ENCODE measurements at places on chromosomes 4 and X.

GRCh38 chr4:172843192-172843591, 325.4 kb upstream of the GALNT7 start:
- no peak overlapping the region for H3K27ac ChIP-seq
- H3K4me3 ChIP-seq: no peak overlapping the region
- DNase-seq: no peak
- no peaks in the 10 kb centered on the region for H3K4me1 ChIP-seq
- no peaks in the 10 kb centered on the region for H3K27me3 ChIP-seq

- no peaks in the 10 kb centered on the region for H3K36me3 ChIP-seq
- no peak for DNase-seq
- H3K4me3 ChIP-seq: no peak overlapping the region
- H3K27ac ChIP-seq: no peak overlapping the region
- no peaks in the 10 kb centered on the region for H3K4me1 ChIP-seq
Measured at GRCh38 chr4:14364953-14365536, 637.2 kb upstream of the CPEB2 start.

- no peak overlapping the region for H3K27ac ChIP-seq
- H3K4me3 ChIP-seq: no peak overlapping the region
- no peaks in the 10 kb centered on the region for H3K27me3 ChIP-seq
- H3K36me3 ChIP-seq: no peaks in the 10 kb centered on the region
- DNase-seq: no peak
- H3K4me1 ChIP-seq: no peaks in the 10 kb centered on the region
Measured at GRCh38 chrX:17812763-17813162, 48.3 kb downstream of the RAI2 start.

GRCh38 chrX:5842601-5843000, 386.1 kb downstream of the NLGN4X start:
- H3K36me3 ChIP-seq: no peaks in the 10 kb centered on the region
- no peaks in the 10 kb centered on the region for H3K4me1 ChIP-seq
- H3K27me3 ChIP-seq: no peaks in the 10 kb centered on the region
- no peak overlapping the region for H3K4me3 ChIP-seq
- no peak overlapping the region for H3K27ac ChIP-seq

DNA sequence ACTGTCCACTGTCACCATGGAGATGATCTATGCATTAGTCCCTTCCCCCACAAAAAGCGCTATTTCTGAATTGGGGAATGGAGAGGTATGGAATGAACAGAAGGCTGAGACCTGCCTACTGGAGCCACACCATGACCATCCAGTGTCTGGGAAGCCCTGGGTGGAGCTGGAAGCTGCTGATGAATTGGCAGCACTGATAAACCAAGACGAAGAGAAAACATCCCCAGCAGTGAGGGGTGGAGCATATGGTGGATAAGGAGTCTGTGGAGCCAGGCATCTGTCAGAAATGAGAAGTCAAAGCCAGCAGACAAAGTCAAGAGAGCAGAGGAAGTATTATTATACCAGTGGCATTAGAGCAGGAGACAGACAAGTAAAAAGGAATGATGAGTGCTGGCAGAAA, 13.2 kb downstream of the CC2D2A start:
- H3K4me1 ChIP-seq: no peaks in the 10 kb centered on the region
- no peak overlapping the region for H3K4me3 ChIP-seq
- no peak overlapping the region for H3K27ac ChIP-seq
- H3K27me3 ChIP-seq: no peaks in the 10 kb centered on the region

GRCh38 chr4:7255488-7255881, 63.1 kb downstream of the SORCS2 start:
- H3K27me3 ChIP-seq: no peaks in the 10 kb centered on the region
- H3K36me3 ChIP-seq: no peaks in the 10 kb centered on the region
- no peak for DNase-seq
- H3K27ac ChIP-seq: no peak overlapping the region
- H3K4me1 ChIP-seq: no peaks in the 10 kb centered on the region

DNA sequence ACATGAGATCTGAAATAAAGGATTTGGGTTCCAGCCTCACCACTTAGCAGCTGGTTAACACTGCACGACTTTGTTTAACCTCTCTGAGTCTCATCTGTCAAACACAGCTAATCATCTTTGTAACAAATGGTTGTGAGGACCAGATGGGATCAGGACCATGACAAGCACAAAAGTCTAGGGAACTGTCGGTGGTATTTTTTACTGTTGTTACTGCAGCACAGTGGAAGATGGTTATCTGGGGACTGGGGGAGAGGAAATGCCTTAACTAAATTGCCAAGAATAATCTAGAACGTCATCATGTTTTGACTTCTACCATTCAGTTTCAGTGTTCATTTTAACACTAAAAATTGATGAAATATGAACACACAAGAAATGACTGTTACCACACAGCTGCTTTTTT, 99.5 kb downstream of the ADGRA3 start:
- H3K4me3 ChIP-seq: no peak overlapping the region
- H3K27ac ChIP-seq: no peak overlapping the region
- no peaks in the 10 kb centered on the region for H3K4me1 ChIP-seq
- no peaks in the 10 kb centered on the region for H3K36me3 ChIP-seq
- no peaks in the 10 kb centered on the region for H3K27me3 ChIP-seq
- DNase-seq: no peak

DNA sequence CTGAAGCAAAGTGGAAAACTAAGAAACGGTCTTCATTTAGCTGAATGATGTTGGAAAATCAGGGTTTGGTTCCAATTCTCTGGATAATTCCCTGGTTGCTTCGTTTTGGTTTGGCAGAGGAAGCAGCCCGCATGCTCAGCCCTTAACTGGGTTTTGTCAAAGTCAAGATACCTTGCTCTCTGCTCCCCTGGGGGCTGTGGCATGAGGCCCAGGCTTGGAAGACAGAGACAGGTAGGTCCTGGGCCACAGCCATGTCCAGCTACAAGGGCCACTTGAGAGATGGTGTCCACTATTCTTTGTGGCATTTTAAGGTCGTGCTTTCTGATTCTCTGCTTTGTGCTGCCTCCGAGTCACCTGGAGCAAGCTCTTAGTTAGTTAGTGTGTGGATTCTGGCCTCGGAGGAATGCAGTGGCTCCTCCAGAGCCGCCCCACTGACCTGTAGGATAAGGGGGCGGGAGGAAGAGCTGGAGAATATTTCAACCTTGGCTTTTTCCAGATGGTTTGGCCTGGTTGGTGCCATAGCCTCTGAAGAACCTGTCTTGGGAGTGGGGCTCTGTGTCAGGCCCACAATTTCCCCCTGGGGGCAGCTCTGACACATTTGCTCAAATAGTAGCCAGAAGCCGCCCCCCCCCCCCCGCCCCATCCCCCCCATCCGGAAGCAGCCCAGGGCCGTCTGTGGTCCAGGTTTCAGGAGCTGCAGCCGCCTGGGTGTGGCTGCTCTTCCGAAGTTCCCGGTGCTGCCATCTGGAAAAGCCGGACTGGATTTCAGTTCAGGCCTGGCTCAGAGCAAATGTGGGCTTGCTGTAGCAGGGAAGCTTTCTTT, 147.1 kb downstream of the NHS start:
- no peak overlapping the region for H3K27ac ChIP-seq
- H3K36me3 ChIP-seq: no peaks in the 10 kb centered on the region
- DNase-seq: no peak
- no peaks in the 10 kb centered on the region for H3K27me3 ChIP-seq
- no peak overlapping the region for H3K4me3 ChIP-seq

GRCh38 chr4:67996127-67996526, 32.8 kb upstream of the TMPRSS11A start:
- H3K4me1 ChIP-seq: no peaks in the 10 kb centered on the region
- H3K4me3 ChIP-seq: no peak overlapping the region
- no peak for DNase-seq
- no peaks in the 10 kb centered on the region for H3K27me3 ChIP-seq
- H3K36me3 ChIP-seq: no peaks in the 10 kb centered on the region

GRCh38 chr4:5845035-5845905, 47.6 kb downstream of the CRMP1 start:
- no peak for DNase-seq
- H3K27ac ChIP-seq: no peak overlapping the region
- no peaks in the 10 kb centered on the region for H3K4me1 ChIP-seq

GRCh38 chr4:28287831-28288233, 1427.2 kb downstream of the STIM2 start:
- H3K27me3 ChIP-seq: no peaks in the 10 kb centered on the region
- no peaks in the 10 kb centered on the region for H3K36me3 ChIP-seq
- no peaks in the 10 kb centered on the region for H3K4me1 ChIP-seq
- no peak for DNase-seq
- H3K27ac ChIP-seq: no peak overlapping the region

DNA sequence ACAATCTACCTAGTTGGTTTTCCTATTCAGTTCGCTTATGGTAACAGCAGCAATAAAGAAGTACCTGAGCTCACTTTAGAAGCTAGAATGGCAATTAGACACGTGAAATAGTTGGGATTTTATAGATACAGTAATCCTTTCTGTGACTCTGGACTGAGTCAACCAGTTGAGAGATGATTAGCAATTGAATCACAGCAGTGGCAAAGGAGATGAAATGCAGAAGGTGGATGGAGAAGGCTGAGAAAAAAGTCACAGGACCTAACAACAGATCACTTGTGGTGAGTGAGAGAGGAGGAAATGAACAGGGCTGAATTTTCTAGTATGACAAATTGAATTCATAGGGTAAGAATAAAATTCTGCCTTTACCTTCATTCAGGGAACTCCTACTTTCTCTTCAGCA, 197.1 kb upstream of the MAGEB18 start:
- H3K4me1 ChIP-seq: no peaks in the 10 kb centered on the region
- no peak overlapping the region for H3K4me3 ChIP-seq
- DNase-seq: no peak
- no peaks in the 10 kb centered on the region for H3K36me3 ChIP-seq
- no peak overlapping the region for H3K27ac ChIP-seq

GRCh38 chr4:140151699-140152012, 2.3 kb downstream of the MAML3 start:
- H3K36me3 ChIP-seq: no peaks in the 10 kb centered on the region
- H3K4me3 ChIP-seq: peak overlapping the region; percentile 83
- peaks cover 14% of the 10 kb centered on the region for H3K4me1 ChIP-seq
- no peaks in the 10 kb centered on the region for H3K27me3 ChIP-seq

- H3K27me3 ChIP-seq: no peaks in the 10 kb centered on the region
- H3K27ac ChIP-seq: no peak overlapping the region
- H3K4me1 ChIP-seq: no peaks in the 10 kb centered on the region
Measured at GRCh38 chrX:45623266-45623665, 422.6 kb upstream of the DIPK2B start.

DNA sequence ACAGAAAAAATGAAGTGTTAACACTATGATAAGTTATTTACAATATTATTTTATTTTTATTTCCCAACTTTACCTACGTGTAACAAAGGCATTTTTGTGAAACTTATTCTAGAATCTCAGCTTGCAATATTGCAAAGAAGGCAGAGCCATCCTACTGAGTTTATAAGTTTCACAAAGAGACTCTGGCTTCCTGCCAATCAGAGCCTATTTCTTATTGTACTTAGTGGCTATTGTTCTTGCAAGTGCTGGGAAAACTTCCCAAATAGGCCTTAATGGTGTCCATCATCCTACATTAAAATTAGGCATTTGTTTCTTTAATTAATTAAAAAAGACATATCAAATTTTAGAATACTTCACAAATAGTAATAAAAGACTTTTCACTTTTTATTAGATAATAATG, 233.2 kb downstream of the EPHA5 start:
- no peaks in the 10 kb centered on the region for H3K4me1 ChIP-seq
- H3K27me3 ChIP-seq: no peaks in the 10 kb centered on the region
- no peak for DNase-seq
- H3K4me3 ChIP-seq: no peak overlapping the region

DNA sequence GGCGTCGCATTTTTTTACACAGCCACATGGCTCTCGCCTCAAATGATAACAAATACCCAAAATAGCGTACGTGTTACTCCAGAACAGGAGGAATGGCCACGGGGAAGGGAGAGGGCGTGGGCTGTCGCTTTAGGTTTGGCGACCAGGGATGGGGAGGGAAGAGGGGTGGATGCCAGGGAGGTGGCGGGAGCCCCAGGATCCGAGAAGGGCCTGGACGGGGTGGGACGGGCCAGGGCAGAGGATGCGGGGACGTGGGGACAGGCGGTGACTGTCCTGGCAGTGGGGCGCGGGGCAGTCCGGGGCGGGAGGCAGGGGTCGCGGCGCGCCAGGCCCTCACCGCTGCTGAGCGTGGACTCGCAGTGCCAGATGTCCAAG, 631 bp downstream of the TMEM47 start:
- no peak overlapping the region for H3K27ac ChIP-seq
- no peak overlapping the region for H3K4me3 ChIP-seq
- DNase-seq: no peak

Measured in effector memory CD4-positive, alpha-beta T cell (primary cell).